ENCODE measurements at places on chromosomes 4 and X.

GRCh38 chr4:72567821-72568675 is 973 bp downstream of the ADAMTS3 start:
- DNase-seq = peak; percentile 56

- no peak for DNase-seq
These were observed 390.1 kb downstream of the ADAM29 start for GRCh38 chr4:175308236-175308635.

GRCh38 chr4:10026485-10026884 is 5.2 kb upstream of the SLC2A9 start:
- no peak for DNase-seq

- no peak for DNase-seq
These were observed 243.8 kb upstream of the JADE1 start for GRCh38 chr4:128565565-128566186.

DNA sequence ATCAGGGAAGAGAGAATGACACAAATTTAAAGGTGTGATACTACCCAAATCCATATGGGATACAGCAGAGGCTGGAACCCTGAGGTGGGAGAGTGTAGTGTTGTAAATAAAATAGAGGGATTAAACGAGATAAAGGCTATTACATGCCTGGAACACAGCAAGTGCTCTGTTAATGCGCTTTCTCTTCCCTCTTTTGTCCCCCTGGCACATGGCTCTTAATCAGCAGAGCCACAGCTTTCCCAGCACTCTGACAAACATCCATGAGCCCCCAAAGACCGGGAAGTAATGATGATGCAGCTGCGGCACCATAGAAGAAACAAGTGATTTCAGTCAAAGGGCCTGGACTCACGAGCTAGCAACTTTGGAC is 85.9 kb downstream of the RASL11B start:
- no peak for DNase-seq

DNA sequence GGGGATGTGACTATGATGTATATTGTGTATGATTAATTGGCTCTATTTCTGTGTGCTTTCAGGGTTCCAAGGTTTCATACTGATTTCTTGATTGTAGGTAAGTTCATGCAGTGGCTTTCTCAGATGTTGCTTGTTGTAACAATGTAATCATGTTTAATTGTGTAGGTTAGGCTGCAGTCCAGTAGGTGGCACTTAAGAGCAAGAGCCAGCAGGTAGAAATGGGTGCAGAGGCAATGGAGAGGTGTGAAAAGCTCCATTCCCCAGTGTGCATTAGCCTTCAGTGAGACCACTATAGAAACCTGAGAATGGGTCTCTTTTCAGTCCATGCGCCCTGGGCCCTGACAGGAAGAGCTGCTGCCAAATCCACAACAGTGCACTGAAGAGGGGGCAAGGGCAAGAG is 28.2 kb downstream of the DCAF12L2 start:
- no peak for DNase-seq

DNA sequence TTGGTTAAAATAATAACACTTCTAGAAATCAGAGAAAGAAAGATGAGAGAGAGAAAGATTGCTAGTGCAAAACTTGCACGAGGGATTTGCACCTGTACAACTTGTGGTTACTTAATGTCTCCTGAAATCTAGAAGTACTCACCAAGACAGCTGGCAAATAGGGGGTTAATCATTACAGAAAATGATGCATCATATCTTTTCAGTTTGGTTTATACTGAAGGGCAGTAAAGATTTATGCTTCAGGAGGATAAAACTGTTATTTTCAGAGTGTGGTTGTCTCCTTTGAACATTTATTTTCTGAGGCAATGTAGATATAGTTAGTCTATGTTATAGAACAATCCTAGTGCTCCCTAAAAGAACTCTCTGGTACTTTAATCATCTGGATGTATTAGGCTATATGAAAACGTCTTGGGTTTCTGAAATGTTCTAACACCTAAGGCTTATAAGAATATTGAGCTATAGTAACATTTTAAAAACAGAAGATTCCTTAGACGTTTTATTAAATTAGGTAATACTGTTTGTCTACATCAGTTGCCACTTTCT is 13.3 kb downstream of the ATOH1 start:
- DNase-seq = no peak

- DNase-seq = no peak
These were observed 53.8 kb upstream of the LSM6 start for GRCh38 chr4:146121757-146122156.

GRCh38 chr4:73053974-73054480 is 15.5 kb downstream of the COX18 start:
- DNase-seq = no peak

GRCh38 chr4:46656071-46656470 is 253.0 kb downstream of the COX7B2 start:
- DNase-seq = no peak

DNA sequence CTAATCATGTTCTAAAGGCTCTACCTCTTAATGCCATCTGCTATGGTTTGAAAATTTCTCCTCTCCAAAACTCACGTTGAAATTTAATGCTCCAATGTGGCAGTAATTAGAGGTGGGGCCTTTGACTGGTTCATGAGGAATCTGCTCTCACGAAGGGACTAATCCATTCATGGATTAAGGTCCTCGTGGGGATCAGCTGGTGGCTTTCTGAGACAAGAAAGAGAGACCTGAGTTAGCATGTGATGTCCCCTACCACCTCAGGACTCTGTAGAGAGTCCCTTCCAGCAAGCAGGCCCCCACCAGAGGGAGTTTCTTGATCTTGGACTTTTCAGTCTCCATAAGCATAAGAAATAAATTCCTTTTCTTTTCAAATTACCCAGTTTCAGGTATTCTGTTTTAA is 65.3 kb downstream of the WDFY3 start:
- no peak for DNase-seq

DNA sequence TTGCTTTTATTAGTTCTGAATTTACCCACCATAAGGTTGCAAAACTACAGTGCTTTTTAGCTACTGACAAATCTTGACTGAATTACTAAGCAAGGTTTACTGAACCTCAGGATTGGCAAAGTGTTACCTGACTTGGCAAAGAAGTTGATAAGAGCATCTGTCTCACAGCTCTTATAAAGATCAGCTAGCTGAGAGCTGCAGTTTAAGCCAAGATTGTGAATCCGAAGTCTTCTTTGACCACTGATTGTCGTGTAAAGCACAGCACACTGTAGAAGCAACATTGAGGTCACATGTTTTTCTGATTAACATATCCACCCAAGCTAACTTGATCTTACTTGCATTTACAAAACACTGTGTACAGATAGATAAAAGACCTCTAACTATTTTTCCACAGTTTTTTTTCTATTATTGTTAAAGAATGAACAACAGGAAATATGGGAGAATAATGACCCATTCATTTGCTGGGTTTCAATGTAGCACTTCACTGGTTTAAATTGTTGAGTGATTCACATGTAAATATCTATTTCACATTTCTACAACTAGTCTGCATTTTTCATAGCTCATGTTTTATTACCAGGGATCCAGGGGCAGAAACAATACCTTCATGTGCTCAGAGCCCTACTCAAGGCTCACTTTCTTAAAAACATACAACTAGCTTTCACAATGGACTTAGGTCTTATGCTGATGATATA is 54.0 kb downstream of the METTL14 start:
- DNase-seq = no peak

DNA sequence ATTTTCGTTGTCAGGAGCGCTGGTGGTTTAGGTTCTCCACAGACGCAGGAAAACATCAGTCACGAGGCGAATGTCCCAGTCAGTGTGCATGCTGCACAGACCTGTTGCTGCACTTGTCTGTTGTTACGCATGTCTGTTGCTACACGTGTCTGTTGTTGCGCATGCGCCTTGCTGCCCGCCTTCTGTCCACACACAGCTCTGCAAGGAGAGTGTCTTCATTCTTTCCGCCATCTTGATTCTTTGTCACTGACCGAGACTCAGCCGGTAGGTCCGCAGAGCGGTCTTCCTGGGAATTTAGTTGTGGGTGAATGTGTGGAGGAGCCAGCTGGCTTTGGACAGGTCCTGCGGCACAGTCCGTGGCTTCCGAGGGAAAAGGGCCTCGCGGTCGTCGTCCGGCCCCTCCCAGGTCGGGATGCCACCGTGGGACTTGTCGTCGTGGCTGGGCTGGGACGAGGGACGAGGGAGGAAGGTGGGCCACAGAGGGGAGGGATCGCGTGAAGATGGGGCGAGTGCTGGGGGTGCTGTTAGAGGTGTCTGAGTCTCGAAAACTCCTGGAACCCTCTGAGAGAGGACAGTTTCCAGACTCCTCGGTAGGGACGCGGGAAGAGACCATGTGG is at the start of gene PAGE2B:
Gene PAGE2B, plus strand, starts transcription at position 180 of the 617 bp plus-strand sequence. CDS start 1,012 bp downstream, outside the sequence.
- DNase-seq = no peak

DNA sequence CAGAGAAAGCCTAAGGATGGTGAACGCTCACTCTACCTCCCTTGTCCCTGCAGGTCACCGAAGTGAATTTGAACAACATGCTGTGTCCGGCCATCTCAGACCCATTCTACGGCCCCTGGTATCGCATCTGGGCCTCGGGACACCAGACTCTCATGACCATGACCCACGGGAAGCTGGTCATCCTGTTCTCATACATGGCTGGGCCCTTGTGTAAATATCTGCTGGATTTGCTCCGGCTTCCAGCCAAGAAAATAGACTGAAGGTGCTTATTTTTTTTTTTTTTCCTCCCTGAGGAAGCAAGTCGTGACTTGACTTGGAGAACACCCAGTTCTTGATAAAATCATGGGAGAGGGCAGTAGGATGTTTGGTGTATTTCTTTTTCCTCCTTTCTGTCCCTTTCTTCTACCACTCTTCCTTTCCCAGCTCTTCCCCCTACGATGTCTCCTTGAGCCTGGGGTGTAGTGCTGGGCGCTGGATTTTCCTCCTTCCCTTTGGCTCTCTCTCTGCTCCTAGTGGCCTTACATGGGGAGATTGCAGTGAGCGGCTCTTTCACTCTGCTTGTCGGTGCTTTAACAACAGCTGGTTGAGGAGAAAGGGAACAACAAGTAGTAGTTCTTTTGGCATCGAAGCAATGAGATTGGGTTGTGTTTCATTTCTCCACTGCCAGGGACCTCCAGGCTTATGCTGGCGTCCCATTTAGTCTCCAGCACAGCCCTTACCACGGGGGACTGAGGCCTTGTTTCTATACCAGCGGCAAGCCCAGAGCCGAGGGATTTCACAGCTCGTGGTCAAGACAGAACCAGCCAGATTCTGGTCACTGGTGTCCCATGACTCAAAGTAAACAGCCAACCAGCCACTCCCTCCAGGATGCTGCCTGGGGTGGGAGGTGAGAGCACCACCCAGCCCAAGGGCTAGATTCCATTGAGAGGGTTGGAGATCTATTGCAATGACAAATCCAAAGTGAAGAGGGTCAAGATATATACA is 144.4 kb downstream of the AMMECR1 start:
- no peak for DNase-seq

DNA sequence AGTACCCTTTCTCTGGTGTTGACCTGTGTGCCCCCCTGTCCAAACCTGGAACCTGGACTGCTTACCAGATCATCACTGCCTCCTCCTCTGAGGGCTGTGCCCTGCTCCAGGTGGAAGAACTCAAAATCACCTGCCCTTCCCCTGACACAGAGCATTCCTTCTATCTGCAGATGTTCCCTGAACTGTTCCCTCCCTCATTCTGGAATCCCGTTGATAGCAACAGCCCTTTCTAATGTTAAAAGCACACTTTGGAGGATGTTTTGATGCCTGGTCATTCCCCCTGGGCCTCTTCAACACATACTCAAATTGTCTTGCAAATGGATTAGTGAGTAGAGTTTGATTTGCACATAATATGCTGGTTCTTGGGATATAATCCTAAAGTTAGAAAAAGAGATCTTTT is 225.8 kb downstream of the FGF13 start:
- no peak for DNase-seq

GRCh38 chrX:11626351-11626750 is 39.4 kb downstream of the ARHGAP6 start:
- no peak for DNase-seq

DNA sequence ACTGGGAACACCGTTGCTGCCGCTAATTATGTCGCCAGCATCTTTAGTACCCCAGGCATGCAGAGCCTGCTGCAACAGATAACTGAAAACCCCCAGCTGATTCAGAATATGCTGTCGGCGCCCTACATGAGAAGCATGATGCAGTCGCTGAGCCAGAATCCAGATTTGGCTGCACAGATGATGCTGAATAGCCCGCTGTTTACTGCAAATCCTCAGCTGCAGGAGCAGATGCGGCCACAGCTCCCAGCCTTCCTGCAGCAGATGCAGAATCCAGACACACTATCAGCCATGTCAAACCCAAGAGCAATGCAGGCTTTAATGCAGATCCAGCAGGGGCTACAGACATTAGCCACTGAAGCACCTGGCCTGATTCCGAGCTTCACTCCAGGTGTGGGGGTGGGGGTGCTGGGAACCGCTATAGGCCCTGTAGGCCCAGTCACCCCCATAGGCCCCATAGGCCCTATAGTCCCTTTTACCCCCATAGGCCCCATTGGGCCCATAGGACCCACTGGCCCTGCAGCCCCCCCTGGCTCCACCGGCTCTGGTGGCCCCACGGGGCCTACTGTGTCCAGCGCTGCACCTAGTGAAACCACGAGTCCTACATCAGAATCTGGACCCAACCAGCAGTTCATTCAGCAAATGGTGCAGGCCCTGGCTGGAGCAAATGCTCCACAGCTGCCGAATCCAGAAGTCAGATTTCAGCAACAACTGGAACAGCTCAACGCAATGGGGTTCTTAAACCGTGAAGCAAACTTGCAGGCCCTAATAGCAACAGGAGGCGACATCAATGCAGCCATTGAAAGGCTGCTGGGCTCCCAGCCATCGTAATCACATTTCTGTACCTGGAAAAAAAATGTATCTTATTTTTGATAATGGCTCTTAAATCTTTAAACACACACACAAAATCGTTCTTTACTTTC is 1.8 kb downstream of the UBQLN2 start:
- peak; percentile 50 for DNase-seq

All from spinal cord (tissue), 10 donors.